Peyer's patch (tissue), 4 donors: ENCODE measurements at places on chromosomes 12 and 14. TPM values are rescaled to one million over a fixed set of nuclear protein-coding genes. Genes with fewer than 3 reads are reported as not detected.

KRT80 gene
- not detected for total RNA-seq

GRCh38 chr12:48973531-48973930 lies 2.0 kb upstream of the WNT10B start:
- H3K4me1 ChIP-seq: no peaks in the 10 kb centered on the region
- no peak overlapping the region for H3K27ac ChIP-seq
- peaks cover 58% of the 10 kb centered on the region for H3K27me3 ChIP-seq
- no peak overlapping the region for H3K4me3 ChIP-seq

DNA sequence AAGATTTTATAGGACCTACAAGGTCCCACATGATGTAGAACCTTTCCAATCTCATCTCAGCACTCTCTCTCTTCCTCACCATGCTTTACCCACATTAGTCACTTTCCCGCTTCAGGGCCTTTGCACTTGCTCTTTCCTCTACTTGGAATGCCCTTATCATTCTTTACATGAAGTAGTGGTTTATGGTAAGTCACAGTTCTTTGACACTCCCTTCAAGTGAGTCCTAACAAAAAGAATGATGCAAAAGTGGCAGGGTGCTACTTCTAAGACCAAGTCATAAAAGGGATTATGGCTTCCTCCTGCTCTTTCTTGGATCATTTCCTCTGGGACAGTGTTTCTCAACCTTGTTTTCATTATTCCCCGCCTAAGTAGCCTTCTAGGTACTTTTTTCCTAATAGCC lies 13.1 kb downstream of the TMBIM4 start:
- peaks cover 4% of the 10 kb centered on the region for H3K4me1 ChIP-seq
- no peak overlapping the region for H3K27ac ChIP-seq
- H3K36me3 ChIP-seq: no peaks in the 10 kb centered on the region
- DNase-seq: no peak
- H3K4me3 ChIP-seq: no peak overlapping the region

VPS29 gene
- total RNA-seq: 97.9 TPM

DNA sequence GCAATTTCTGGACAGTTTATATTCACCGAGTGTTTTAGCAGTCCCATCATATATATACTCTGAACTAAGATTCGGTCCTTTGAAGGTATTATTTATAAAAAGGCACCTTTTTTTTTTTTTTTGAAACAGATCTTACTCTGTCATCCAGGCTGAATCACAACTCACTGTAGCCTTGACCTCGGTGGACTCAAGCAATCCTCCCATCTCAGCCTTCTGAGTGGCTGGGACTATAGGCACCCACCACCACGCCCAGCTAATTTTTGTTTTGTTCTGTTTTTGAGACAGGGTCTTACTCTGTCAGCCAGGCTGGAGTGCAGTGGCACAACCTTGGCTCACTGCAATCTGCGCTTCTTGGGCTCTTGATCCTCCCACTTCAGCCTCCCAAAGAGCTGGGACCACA lies 52.1 kb downstream of the BTBD7 start:
- no peaks in the 10 kb centered on the region for H3K36me3 ChIP-seq
- no peak overlapping the region for H3K27ac ChIP-seq
- H3K4me3 ChIP-seq: no peak overlapping the region
